ENCODE measurements at places on chromosomes 2 and 18. TPM values are rescaled to one million over a fixed set of nuclear protein-coding genes. Genes with fewer than 3 reads are reported as not detected.

The TSPYL6 gene
- not detected for total RNA-seq

The LDAH gene
- 17.1 TPM for total RNA-seq

The RTP5 gene
- not detected for total RNA-seq

The ZNF804A gene
- 3.7 TPM for total RNA-seq

The NGEF gene
- total RNA-seq = 2.2 TPM

The ASPRV1 gene
- total RNA-seq = 0.34 TPM

The FSHR gene
- total RNA-seq = not detected

The SERPINB10 gene
- not detected for total RNA-seq

The NOSTRIN gene
- total RNA-seq = not detected

The SLC9A4 gene
- not detected for total RNA-seq

The GRP gene
- not detected for total RNA-seq

The C2orf66 gene
- total RNA-seq = not detected

The CYTIP gene
- not detected for total RNA-seq

The G6PC2 gene
- total RNA-seq = not detected

The SERTAD2 gene
- 7.1 TPM for total RNA-seq

The DSC2 gene
- not detected for total RNA-seq

The STAT4 gene
- under 0.01 TPM for total RNA-seq

The PREB gene
- 57.7 TPM for total RNA-seq

The LYPD6B gene
- total RNA-seq = not detected

The SP100 gene
- 49.5 TPM for total RNA-seq

The TANC1 gene
- 13.1 TPM for total RNA-seq

The FAM98A gene
- total RNA-seq = 45.6 TPM

The TUBB8B gene
- total RNA-seq = not detected

The ACVR1C gene
- total RNA-seq = not detected

The HTR2B gene
- under 0.01 TPM for total RNA-seq

The PPP3R1 gene
- 14.1 TPM for total RNA-seq

The ANKRD62 gene
- not detected for total RNA-seq

The FBXO15 gene
- 0.34 TPM for total RNA-seq

The ID2 gene
- total RNA-seq = 27.2 TPM

The ZBTB7C gene
- total RNA-seq = not detected

The HRH4 gene
- not detected for total RNA-seq

The TNFAIP6 gene
- 7.4 TPM for total RNA-seq

The C2orf76 gene
- total RNA-seq = 10.9 TPM

The KCNJ13 gene
- total RNA-seq = not detected

The KRTCAP3 gene
- not detected for total RNA-seq

The UGT1A3 gene
- total RNA-seq = not detected

All from bronchus fibroblast of lung (primary cell).